COLO829 (cell line): ENCODE measurements at places on chromosomes 3 and 15.

- no peak for DNase-seq
Observed at GRCh38 chr3:144549166-144549565, 577.5 kb downstream of the DIPK2A start.

DNA sequence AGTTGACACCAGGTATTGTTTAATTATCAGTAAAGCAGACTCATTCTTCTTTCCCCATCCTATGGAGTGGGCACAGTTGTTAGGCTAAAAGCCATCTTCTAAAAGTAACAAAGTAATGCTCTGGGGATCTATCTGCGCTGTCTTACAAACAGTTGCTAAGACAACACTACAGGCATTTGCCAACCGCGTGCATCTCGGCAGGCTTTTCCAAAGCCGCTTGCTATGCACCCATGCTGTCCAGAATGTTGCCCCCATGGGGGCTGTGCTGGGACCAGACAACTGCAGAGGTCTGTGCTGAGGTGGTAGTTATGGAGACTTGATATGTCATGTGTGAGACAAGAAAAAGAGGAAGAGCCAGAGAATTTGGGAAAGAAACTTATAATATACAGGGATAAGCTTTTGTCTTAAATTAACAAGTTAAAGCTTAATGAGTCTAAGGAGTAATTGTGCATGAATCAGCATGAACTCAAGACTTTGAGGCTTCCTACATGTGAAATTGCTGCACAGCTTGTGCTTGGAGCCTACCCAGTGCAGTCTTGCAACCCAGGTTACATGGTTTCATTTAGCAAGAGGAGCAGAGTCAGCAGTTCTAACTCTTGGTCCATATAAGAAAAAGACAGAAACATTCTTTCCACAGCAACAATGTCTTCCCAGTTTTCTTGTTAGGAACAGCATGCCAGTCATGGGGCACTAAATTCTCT lies 38.9 kb upstream of the DCLK3 start:
- DNase-seq, result no peak

DNA sequence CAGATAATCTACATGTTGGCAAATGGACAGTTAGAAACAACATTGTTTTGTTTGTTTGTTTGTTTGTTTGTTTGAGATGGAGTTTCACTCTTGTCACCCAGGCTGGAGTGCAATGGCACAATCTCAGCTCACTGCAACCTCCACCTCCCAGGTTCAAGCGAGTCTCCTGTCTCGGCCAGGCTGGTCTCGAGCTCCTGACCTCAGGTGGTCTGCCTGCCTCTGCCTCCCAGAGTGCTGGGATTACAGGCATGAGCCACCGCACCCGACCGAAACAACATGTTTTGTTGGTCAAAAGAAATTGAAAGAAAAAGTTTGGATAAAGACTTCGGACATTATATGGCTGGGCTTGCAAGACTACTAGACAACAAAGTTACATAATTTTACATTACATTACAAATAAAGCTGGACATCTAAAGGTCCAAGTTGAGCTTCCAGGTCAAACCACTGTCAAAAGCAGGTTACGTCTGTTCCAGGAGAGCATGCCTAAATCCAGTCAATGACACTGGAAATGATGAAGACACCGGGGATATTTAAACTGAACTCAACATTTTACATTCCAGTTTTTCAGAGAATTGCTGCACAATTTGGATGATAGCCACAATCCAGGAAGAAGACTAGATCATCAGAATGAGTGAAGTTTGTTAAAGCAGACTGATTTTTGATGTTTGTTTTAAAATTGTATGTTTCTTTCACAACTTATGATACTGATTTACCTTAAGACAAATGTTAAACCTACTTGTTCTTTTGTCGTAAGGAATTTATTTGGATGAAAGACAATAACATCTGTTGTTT lies 18.6 kb downstream of the SERP1 start:
- DNase-seq, result no peak

- DNase-seq, result no peak
Observed at GRCh38 chr3:71401695-71402231, 181.8 kb downstream of the FOXP1 start.

- no peak for DNase-seq
Observed at GRCh38 chr3:31544634-31545033, 11.9 kb downstream of the STT3B start.

- no peak for DNase-seq
Observed at GRCh38 chr3:109648027-109648426, 310.7 kb upstream of the DPPA4 start.

GRCh38 chr15:63473007-63473748 lies 31.2 kb upstream of the USP3 start:
- DNase-seq, result no peak

GRCh38 chr3:33787328-33788009 lies 11.0 kb upstream of the PDCD6IP start:
- peak; percentile 72 for DNase-seq

DNA sequence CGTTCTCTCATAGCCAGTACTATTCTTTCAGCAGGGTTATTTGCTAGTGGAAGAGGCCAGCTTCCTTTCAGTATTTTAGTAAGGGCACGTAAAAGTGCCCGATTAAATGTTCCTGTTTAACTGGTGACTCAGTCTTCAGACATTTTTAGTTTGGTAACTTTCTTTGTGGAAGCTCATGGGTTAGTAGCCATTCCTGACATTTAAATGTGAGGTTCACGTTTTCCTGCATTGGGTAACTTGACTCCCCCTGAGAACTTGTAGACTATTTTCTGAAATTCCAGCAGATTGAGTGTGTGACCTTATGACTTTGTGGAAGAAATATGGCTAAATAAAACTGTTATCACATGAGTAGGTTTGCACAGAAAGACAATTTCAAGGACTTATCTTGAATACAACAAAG lies 16.9 kb downstream of the ABHD2 start:
- peak; percentile 59 for DNase-seq

DNA sequence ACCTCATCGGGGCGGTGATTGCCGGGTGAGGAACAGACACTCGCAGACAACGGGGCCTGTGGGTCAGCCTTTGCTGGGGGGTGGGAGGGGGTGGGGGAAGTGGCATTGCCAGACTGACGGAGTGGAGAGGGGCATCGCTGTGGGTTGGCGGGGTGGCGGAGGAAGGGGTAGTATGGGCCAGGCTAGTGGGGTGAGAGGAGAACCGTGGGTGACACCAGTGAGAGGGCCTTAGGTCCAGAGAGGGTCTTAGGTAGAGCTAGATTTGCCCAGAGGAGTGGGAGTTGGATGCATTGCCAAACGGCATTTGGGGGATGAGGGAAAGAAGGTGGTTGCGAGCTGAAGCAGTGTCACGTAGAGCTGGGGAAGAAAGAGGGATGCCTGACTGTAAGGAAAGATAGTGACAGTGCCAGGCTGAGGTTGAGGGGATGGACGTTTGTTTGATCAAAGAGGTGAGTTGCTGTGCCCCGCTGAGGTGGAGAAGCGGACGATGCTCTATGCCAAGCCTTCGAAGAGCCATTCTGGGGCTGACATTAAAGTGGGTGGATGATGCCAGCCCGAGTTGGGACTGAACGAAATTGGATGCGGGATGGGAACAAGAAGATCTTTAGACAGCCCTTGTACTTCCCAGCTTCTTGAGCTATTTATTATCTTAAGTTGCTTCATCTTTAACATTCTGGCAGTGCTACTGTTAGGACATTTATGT lies 572 bp downstream of the DNAJB11 start:
- DNase-seq, result no peak

DNA sequence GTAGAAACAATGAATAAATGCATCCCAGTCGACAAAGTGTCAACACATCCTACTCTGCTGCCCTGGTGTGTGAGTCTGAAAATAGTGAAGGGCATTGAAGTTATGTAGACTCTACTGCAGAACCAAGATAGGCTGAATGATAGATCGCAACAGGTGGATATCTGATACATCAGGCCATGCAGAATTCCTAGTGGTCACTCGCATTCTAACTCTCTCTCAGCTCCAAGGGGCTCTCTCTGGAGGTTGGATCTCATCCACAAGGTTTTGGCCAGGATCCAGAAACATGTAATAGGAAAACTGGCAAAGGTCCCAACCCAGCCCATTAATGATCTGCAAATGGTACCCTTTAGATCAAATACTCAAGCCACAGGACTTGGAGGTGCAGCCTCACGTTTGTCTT lies 514.1 kb downstream of the MAGI1 start:
- no peak for DNase-seq

GRCh38 chr3:126267169-126267975 lies 87.0 kb upstream of the ALDH1L1 start:
- DNase-seq, result peak; percentile 50

DNA sequence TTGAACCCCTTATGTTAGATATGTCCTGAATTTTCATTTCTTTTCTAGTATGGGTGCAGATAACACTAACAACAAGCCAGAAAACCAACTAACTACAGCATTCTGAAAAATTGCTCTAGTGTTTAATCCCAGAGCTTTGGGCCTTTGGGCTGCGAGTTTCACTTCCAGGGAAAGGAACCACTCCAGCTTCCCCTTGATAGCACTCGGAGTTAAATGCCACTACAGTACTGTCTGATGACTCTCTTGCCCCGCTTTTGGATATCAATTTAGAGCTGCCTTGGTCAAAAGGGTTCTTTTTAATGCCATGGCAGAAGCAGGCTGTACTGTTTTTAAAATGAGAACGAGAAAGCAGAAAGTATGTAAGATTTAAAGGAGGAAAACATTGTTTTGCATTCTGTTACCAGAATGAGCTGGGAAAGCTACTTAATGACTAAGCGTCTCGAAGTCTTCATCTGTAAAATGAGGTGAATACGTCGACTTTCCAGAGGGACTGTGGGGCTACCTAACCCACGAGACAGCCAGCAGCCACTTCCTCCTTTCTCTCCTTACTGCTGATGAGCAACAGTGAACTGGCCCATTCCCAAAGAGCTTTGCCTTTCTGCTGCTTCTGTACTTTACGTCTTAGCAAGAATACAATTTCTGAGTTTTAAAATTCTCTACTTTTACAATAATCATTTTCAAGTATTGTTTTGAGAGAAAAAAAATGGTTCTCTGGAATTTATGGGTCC lies 299.3 kb upstream of the LYSMD4 start:
- DNase-seq, result no peak

DNA sequence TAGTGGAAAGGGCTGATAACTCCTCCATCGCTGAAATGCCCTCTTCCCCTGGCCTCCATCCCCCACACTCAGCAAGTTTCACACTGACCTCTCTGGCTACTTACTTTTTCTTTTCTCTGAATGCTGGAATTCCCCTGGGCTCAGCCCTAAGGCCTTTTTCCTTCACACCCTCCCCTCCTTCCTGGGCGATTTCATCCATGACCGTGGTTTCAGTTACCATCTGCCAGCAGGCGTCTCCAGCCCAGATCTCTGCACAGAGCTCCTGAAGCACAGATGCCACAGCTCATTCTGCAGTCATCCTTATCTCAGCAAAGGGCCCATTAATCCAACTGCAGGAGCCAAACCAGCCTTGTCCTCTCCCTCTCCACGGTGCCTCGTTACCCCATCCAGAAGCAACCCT lies 114.0 kb downstream of the RFTN1 start:
- DNase-seq, result peak; percentile 16

GRCh38 chr3:13455644-13456043 lies 24.5 kb upstream of the HDAC11 start:
- no peak for DNase-seq

- peak; percentile 61 for DNase-seq
Observed at GRCh38 chr3:132180337-132180791, 136.8 kb upstream of the ACP3 start.

DNA sequence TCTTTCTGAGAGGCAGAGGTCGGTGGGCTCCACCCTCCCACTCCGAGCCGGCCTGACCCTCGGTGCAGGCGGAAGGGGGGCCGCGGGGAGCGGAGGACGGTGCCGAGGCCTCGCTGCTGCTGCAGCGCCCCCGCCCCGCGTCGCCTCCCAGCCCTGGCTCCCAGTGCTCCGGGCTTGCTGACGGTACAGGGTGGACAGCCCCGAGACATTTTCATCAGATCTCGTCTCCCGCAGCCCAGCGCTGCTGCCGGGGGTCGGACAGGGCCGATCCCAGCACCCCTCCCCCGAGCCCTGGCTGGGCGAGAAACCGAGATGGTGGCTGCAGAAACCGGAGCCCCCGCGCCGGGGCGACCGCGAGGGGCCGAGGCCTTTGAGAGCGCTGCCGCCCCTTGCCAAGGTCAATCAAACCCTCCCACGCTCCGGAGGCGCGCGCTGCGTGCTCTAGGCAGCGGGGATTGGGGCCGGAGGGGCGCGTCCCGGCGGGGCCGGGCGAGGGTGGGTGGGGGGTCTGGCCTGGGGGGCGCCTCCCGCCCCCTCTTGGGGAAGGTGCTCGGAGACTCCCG lies 42.5 kb downstream of the EPHB3 start:
- DNase-seq, result no peak

GRCh38 chr3:4988983-4989834 lies 10.0 kb downstream of the BHLHE40 start:
- DNase-seq, result no peak

DNA sequence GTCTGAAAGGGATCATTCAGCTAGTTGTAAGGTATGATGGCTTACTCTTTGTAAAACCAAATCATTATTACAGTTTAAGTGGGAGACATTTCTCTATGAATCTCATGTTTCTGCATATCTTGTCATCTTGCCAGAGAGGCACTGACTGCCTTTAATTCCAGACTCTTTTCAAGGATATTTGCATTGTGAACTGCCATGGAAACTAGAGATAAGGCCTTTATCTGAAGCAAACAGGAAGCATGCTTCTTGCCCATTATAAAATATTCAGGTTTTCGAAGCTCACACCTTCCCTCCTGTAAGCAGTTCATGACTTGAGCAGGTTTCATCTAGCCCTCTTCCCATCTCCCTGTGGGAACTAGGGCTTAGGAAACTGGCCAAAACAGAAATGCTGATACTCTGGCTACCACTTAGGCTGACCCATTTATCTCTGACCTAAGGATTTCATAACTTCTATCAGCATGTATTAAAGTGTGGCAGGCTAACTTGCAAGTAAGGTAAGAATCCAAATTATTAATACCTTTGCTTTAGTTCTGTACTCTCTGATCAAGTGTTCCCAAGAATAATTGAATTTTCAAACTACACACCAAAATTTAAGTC lies 326.6 kb upstream of the ALCAM start:
- DNase-seq, result no peak

GRCh38 chr3:118907909-118908308 lies 126.7 kb downstream of the IGSF11 start:
- DNase-seq, result no peak

DNA sequence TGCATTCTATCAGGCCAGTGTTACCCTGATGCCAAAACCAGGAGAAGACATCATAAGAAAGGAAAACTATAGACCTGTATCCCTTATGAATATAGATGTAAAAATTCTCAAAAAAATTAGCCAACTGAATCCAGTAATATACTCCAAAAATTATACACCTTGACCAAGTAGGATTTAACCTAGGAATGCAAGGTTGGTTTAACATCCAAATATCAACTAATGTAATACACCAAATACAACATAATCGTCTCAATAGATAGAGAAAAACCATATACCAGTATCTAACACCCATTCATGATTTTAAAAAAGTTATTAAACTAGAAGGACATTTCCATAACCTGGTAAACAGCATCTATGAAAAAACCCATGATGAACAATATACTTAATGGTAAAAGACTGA lies 56.5 kb upstream of the SELENOK start:
- no peak for DNase-seq

GRCh38 chr15:45743426-45744235 lies 108.8 kb downstream of the SQOR start:
- DNase-seq, result no peak
